ENCODE measurements at places on chromosomes 4 and X. TPM values are rescaled to one million over a fixed set of nuclear protein-coding genes. Genes with fewer than 3 reads are reported as not detected.

The BRS3 gene
- total RNA-seq: not detected

The SPON2 gene
- not detected for total RNA-seq

The AWAT1 gene
- total RNA-seq: not detected

The GYPE gene
- total RNA-seq: 1.3 TPM

The PPEF2 gene
- not detected for total RNA-seq

The RNF128 gene
- total RNA-seq: 0.12 TPM

The JAKMIP1 gene
- 0.20 TPM for total RNA-seq

The FAM53A gene
- 1.3 TPM for total RNA-seq

The ZAR1 gene
- not detected for total RNA-seq

The PAGE4 gene
- not detected for total RNA-seq

The RHOXF1 gene
- not detected for total RNA-seq

The NPY1R gene
- total RNA-seq: not detected

The SMIM10L2A gene
- total RNA-seq: 3.3 TPM

The OTUD6A gene
- total RNA-seq: not detected

The GPM6B gene
- 0.75 TPM for total RNA-seq

The MAGEB17 gene
- total RNA-seq: not detected

The SSX4 gene
- total RNA-seq: not detected

The MTMR8 gene
- 2.0 TPM for total RNA-seq

The CD38 gene
- 0.02 TPM for total RNA-seq

The FGFR3 gene
- total RNA-seq: 0.62 TPM

The CITED1 gene
- total RNA-seq: not detected

The ETDB gene
- total RNA-seq: not detected

The TMPRSS11B gene
- not detected for total RNA-seq

The GUCY1A1 gene
- 0.92 TPM for total RNA-seq

The HDX gene
- 8.7 TPM for total RNA-seq

The STARD8 gene
- total RNA-seq: 0.72 TPM

The POLN gene
- total RNA-seq: 0.75 TPM
